ENCODE measurements at places on chromosomes 4 and X.

- DNase-seq: no peak
These were observed 4.6 kb downstream of the DUSP9 start for GRCh38 chrX:153651540-153652079.

DNA sequence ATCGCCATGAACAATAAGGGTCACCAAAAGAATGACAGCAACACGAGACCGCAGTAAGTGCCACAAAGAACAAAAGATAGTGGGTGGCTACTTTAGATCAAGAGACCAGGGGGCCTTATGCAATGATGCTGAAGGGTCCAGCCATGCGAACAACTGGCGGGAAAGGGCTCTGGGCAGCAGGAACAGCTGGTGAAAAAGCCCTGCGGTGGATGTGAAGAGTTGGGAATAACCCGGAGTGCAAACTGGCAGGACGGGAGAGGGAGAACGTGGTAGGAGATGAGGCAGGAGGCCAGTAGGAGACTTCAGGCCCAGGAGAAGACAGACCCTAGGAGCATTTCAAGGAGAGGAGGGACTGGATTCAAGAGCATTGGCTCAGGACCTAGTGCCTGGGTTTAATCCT is 120.2 kb downstream of the AFAP1 start:
- DNase-seq: no peak

DNA sequence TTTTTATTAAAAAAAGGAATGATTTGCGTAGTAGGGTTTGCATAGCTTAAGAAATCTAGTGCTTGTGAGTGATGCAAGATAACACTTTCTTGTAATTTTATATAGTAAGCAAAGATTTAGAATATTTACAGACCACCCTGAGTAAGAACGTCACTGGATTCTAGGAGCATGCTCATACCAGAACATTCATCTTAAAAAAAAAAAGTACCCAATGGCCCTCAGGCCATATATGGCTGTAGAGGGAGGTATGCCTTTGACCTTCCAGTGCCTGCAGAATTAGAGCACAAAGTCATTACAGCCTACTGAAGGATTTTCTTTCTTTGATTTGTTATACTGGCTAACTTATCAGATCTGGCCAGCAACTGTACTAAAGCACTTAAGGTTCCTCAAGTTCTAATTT is 236.3 kb upstream of the GYPA start:
- no peak for DNase-seq

- no peak for DNase-seq
These were observed 42.7 kb upstream of the CLNK start for GRCh38 chr4:10727140-10727880.

- no peak for DNase-seq
These were observed 22.5 kb upstream of the ARHGAP6 start for GRCh38 chrX:11688201-11688600.
